ENCODE measurements at places on chromosomes 2 and 18. TPM values are rescaled to one million over a fixed set of nuclear protein-coding genes. Genes with fewer than 3 reads are reported as not detected.

GRCh38 chr2:100011272-100011731 is 131.1 kb downstream of the AFF3 start:
- DNase-seq = no peak

DNA sequence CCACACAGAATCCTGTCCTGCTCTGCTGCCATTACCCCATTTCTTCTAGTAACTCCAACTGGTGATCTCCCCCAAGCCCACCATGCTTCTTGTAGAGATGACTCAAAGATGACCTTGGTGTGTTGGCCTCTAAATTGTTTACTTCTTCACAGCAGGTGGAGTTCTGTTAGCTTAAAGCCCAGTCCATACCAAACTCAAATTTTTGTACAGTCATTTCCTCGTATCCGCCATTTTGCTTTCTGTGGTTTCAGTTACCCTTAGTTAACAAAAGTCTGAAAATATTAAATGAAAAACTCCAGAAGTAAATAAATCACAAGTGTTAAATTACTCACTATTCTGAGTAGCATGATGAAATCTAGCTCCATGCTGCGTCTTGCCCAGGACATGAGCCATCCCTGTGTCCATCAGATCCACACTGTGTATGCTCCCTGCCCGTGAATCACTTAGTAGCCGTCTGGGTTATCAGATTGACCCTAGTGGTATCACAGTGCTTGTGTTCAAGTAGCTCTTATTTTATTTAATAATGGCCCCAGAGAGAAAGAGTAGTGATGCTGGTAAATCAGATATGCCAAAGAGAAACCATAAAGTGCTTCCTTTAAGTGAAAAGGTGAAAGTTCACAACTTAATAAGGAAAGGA is 133.3 kb upstream of the NOL4 start:
- DNase-seq = no peak

DNA sequence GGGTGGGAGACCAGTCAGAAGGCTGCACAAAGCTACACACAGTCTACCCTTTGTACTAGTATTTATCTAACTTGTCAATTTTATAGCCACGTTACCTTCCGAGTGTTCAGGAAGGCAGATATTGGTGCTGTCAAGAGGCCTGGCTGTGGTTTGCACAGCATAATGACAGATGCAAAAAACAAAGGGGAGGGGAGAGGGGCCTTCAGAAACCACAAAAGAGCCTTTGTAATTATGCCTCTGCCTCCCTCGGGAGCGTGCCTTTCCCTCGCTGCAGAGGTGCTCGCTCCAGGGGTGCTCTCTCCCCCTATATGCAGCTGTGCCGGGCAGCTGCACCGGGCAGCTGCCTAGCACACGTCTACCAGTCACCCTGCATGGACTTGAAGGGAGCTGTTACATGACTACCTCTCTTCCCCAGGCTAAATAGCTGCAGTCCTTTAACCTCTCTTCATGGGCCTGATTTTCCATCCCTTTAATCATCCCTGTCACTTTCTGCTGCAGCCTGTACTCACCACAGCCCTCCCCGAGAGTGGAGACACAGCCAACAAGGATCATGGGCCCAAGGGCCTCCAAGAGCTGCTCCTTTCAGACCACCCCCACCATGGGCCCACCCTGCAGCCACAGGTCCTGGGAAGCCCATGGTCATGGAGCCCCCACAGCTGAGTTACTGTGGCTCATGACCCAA is 168.4 kb upstream of the PKDCC start:
- DNase-seq = peak; percentile 73

GRCh38 chr18:12321333-12321732 is 13.3 kb downstream of the TUBB6 start:
- DNase-seq = no peak

- DNase-seq = no peak
Observed at GRCh38 chr2:64987001-64987955, 1.9 kb upstream of the SLC1A4 start.

DNA sequence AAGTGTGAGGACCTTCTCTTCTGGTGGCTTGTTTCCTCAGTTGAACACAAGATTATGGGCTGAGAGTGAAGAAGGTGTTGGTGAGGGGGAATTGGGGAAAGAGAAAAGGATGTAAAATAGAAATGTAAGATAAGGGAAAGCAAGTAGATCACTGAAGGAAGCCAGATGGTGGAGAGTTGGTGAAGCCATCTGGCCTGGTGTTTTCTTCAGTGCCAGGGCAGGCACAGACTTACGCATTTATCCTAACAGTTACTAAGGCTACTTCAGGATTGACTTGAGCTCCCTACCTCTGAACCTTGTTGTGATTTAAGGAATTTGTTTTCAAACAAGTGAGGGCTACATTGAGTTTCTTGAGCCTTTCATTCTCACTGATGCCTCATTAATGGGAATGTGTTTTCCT is 113.8 kb downstream of the GALNT1 start:
- no peak for DNase-seq

- no peak for DNase-seq
Observed at GRCh38 chr2:169363560-169364150, 1.3 kb upstream of the LRP2 start.

DNA sequence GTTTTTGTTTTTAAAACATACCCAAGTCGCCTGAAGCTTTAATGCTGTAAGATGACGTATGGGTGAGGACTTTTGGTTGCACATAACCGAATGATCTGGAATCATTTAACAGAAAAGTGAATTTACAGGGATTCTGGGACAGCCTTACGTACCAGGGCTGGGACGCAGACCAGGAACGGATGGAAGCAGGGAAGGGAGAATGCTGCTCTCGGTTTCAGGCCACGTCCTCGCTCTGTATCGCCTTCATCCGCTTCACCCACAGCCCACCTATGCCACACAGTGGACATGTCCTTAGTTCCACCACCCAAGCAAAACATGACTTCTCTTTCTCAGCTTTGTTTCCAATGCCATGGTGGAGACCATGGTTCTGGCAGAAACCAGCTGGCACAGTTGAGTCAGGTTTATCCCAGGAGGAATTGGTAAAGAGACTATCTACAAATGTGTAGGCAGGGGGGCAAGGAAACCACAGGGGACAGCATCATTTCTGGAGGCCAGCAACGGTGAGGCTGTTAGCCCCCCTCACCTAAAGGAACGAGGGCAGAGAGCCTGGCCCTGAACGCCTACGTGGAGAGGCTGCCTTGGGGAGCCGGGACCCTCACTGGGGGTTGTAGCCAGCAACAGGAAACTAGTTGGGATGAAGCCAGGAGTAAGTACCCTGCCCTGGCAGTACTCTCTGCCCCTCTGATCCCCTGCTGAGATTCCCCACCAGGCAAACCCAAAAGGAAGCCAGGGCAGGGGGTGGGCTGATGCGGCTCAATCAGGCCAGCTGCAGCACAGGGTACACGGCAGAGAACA is 132.5 kb downstream of the NDUFA10 start:
- DNase-seq = no peak

DNA sequence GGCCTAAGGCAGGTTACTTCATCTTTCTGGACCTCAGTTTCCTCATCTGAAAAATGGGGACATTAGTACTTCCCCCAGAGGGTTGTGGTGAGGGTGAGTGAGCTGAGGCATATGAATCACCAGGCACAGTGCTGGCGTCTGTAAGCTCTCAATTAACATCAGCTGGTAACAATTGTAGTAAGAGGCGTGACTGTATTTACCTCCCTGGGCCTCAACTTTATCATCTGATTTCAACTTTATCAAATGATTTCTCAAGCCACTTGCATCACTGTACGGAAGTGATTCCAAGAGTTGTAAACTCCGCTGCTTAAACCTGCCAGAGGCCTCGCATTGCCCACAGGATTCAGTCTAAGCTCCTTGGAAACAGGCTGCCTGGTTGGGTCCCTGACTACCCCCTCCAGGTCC is 53.6 kb upstream of the PKDCC start:
- DNase-seq = no peak

- no peak for DNase-seq
Observed at GRCh38 chr2:11521775-11522174, 12.1 kb upstream of the GREB1 start.

DNA sequence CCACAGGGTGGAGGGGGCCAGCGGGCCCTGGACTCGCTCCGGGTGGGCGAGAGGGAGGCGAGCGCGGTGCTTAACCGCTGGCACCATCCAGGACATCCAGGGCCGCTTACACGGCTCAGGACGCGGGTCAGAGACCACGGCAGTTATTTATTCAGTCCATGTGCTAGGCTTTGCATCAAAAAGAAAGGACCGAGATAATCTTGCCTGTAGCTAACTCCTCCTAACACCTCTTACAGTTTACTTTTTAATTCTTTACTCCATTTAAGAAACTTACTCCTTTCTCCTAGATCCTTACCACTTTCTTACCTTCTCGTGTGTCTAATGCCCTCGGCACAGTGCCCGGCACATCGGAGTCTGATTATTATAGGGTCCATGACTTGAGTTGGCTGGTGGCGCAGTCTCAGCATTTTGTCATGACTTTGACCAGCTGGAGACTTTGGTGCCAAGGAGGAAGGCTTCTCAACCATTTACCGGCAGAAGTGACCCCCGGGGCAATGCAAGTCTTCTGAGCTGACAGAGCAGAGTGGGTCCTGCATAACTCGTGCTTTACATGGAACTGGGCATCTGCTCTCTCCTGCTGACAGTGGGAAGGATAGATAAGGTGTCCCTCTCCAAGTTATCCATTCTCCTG is 503 bp downstream of the ANXA4 start:
- no peak for DNase-seq

GRCh38 chr18:45678441-45678840 is 45.5 kb upstream of the SLC14A1 start:
- DNase-seq = no peak

- no peak for DNase-seq
Observed at GRCh38 chr2:68426848-68427579, 40.1 kb downstream of the FBXO48 start.

GRCh38 chr2:16644221-16644925 is 21.3 kb downstream of the CYRIA start:
- DNase-seq = no peak

- DNase-seq = no peak
Observed at GRCh38 chr2:222637067-222637466, 18.8 kb downstream of the FARSB start.

GRCh38 chr2:124668161-124668560 is 643.1 kb downstream of the CNTNAP5 start:
- DNase-seq = no peak

DNA sequence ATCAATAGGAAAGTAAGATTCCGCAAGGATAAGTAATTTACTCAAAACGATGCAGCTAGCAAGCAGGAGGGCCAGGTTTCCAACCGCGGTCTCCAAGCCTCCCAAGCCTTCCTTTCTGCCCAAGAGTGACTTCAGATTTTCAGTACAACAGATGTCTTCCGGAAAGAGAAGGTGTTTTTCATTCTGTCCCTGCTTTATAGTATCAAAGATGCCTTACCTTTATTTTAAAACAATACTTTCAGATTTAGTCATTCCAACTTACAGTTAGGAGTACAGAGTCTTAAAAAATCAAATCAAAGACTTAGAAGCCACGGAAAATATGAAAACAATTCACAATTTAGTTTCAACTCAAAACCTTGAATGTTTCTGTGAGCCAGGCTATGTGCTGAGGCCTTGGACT is 43.6 kb downstream of the CYB5A start:
- no peak for DNase-seq

- DNase-seq = no peak
Observed at GRCh38 chr18:34085140-34085739, 139.5 kb downstream of the NOL4 start.

- DNase-seq = no peak
Observed at GRCh38 chr2:237867465-237867864, 8.0 kb downstream of the RAMP1 start.

DNA sequence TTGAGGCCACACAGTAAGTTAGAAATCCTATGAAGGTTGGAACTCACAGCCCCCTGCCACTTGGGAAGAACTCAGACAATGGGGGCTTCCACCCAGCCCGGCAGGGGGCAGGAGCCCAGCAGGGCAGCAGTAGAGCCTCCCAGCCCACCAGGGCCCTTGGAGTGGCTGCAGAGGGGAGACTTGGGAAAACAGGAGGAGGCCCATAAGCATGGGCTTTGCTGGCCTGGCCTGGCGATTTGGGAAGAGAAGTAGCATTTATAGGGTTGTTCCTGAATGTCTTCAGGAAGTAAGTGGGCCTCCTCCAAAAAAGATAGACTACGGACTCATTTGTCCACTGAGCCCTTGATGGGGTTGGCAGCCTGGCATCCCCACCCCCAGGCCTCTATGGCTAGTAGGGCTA is 17.4 kb upstream of the FOSL2 start:
- DNase-seq = no peak

- no peak for DNase-seq
Observed at GRCh38 chr2:49002750-49003149, 151.6 kb downstream of the FSHR start.

DNA sequence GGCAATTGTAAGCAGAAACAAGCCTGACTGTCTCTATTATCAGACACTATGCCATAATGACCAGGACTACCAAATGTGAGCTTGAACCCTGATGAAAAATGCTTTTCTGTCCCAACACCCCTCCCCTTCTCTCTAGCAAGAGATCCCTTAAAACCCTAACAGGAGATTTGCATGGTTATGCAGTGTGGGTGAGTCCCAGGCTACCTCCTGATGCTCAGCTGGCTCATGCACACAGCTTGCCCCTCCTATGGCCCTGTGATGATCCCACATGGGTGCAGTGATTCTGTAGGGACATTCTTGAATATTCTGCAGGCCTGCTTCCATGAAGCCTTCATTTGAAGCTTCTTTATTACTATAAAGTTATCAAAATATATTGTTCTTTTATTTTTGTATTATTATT is 357.4 kb downstream of the AKAIN1 start:
- DNase-seq = no peak

GRCh38 chr2:197869041-197869440 is 64.6 kb downstream of the PLCL1 start:
- no peak for DNase-seq

- DNase-seq = no peak
Observed at GRCh38 chr18:2540575-2540974, 30.7 kb downstream of the METTL4 start.

DNA sequence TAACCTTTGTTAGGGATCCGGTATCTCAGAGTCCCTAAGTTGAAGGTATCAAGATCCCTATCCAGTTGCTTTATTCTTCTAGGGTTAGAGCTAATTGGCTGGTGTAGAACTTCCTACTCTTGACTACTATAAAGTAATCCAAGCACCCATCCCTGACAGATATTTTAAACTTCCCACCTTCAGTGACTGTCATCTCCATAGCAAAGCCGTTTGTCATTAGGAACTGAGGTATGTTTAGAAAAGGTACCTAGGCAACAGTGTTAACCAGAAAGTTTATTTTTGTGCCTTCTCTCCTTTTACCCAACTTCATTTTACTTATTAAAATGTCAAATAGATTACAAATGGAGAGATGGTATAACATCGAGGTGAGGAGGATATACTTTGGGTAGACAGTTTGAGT is 4.5 kb downstream of the FAM117B start:
- no peak for DNase-seq

- DNase-seq = no peak
Observed at GRCh38 chr18:44871771-44872170, 191.1 kb downstream of the SETBP1 start.

CCDC74B gene
- polyA plus RNA-seq = 5.2 TPM

MC5R gene
- polyA plus RNA-seq = 0.47 TPM

EMILIN1 gene
- 80.4 TPM for polyA plus RNA-seq

NGEF gene
- polyA plus RNA-seq = 3.5 TPM

BARD1 gene
- 16.7 TPM for polyA plus RNA-seq

BCL2 gene
- 23.5 TPM for polyA plus RNA-seq

NCKAP1 gene
- 102 TPM for polyA plus RNA-seq

IL36B gene
- polyA plus RNA-seq = not detected

DAPL1 gene
- 28.4 TPM for polyA plus RNA-seq

CAMKMT gene
- polyA plus RNA-seq = 15.3 TPM

IL18R1 gene
- polyA plus RNA-seq = 3.2 TPM

CDH20 gene
- 1.6 TPM for polyA plus RNA-seq

LYPD6B gene
- polyA plus RNA-seq = 32.2 TPM

GAREM2 gene
- polyA plus RNA-seq = 6.6 TPM

POTEC gene
- polyA plus RNA-seq = 0.03 TPM

ACKR3 gene
- polyA plus RNA-seq = 54.6 TPM

SLC5A7 gene
- polyA plus RNA-seq = 0.69 TPM

NXPH2 gene
- 5.6 TPM for polyA plus RNA-seq

FIGN gene
- polyA plus RNA-seq = 5.9 TPM

CYP26B1 gene
- 17.5 TPM for polyA plus RNA-seq

All from left renal pelvis (tissue), 4 donors.